NCI-H524 treated with DMSO at 0.1 percent for 48 hours (cell line): ENCODE measurements at places on chromosomes 6 and 20.

DNA sequence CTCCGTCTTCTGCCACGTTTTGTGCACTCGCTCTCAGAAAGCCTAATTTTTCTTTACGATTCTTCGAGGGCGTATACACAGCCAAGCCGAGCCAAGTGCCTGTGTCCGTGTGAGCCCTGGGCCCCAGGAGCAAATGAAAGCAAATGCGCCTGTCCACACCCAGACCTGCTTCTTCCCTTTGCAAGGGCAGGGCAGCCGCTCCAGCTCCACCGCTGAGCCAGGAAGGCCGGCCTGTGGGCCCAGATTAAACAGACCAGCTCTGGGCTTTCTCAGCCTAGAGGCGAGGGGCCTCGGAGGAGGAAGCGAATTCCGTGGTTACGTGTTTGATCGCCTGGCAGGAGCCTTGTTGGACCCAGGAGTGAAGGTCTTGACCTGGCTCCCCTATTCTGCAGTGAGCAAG is 184.6 kb downstream of the SMOC2 start:
- DNase-seq: no peak

- DNase-seq: no peak
Observed at GRCh38 chr6:156613996-156614395, 163.2 kb upstream of the ARID1B start.

- DNase-seq: no peak
Observed at GRCh38 chr6:154613137-154613676, 102.7 kb upstream of the CNKSR3 start.

GRCh38 chr6:108874470-108875160 is 26.4 kb downstream of the ARMC2 start:
- DNase-seq: no peak

GRCh38 chr6:99530627-99531026 is 15.4 kb upstream of the USP45 start:
- no peak for DNase-seq

DNA sequence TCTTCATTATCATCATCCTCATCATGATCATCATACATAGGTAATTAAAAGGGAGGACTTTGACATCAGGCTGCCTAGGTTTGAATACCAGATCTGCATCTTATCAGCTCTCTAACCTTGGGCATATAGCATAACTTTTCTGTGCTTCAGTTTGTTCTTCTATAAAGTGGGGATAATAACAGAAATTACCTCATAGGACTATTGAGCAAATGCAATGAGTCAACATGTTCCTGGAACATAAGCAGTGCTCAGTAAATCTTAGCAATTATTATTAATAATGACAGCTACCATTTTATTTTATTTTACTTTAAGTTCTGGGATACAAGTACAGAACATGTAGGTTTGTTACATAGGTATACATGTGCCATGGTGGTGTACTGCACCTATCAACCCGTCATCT is 7.2 kb downstream of the C20orf202 start:
- DNase-seq: no peak

GRCh38 chr20:6140947-6141346 is 18.1 kb upstream of the FERMT1 start:
- DNase-seq: no peak

DNA sequence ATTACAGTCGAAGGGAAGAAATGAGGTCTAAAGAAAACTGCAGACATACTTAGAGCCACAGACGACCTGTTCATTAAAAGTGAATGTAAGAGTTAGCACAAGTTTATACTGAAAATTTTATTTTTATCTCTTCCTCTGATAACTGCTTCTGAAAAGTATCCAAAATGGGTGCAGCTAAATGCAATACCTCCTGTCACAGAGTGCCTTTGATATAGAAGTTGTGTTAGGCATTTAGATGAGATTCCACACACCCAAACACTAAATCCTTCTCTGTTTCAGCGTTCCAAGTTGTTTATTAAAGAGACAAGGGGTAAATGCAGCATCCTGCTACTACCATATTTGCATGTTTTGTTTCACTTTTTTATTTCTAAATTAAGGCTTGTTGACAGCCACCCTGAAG is 214.7 kb upstream of the TSHZ2 start:
- no peak for DNase-seq

DNA sequence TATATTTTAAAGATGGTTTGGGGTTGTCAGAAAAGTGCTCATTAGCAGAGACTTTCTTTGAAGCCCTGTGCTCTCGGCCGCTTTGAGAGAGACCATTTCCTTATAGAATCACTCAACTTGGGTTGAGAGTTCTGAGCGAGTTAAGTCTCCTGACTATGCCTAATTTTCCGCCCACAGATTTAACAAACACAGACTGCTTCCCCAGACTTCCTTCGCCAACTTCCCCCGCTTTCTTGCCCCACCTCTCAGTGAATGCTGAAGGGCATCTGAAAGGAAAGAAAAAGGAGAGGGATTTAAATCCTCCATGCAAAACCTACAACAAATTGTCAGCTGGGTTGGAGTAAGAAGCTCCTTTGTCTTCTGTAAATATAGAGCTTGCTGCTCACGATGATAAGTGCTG is 224.0 kb downstream of the EYA2 start:
- no peak for DNase-seq

- no peak for DNase-seq
Observed at GRCh38 chr6:96631248-96631647, 68.3 kb downstream of the FHL5 start.

DNA sequence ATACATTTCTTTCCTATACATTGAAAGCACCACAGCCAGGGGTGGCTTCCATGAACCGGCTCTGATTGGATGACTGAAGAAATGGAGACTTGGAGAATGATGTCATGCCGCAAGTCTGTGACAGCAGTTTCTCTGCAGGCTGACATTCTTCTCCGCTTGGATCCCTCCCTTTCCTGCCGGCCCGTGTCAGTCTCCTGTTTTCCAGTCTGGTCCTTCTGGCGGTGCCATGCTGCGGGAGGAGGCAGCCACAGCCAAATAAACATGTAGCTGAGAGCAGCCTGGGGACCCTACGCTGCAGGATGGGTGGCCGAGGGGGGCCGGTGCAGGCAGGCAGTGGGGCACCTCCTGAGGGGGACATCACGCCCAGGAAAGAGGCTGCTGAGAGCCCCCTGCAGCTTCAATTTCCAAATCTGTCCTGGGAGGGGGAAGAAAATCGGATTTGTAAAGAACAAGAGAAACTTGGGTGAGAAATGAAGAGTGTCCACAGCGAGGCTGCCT is 178.0 kb downstream of the TAF4 start:
- DNase-seq: no peak

GRCh38 chr6:79719248-79719960 is 88.3 kb downstream of the SH3BGRL2 start:
- no peak for DNase-seq
